Stimulated activated CD4-positive, alpha-beta T cell treated with anti-CD3 and anti-CD28 coated beads, Interleukin-1b, Interleukin-23, amount 100 ng/mL, for 4 hours (primary cell): ENCODE measurements at places on chromosomes 13 and 19.

DNA sequence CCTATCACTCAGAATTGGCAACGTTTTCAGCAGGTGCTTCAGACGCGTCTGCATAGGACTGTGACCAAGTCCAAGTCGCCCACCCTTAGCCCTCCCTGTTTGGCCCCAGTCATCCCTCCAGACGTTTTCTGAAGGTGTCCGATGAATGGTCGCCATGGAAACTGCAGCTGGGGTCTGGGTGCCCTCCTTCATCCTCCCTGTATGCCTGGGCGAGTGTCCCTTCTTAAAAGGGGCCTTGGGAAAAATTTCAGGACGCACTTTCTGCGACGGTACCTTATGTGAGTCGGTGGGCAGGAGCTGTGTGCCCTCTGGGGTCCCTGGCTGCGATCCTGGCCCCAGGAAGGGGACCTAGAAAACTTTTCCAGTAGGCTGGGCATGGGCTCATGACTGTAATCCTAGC is 25.1 kb downstream of the MAN2B1 start:
- no peak for DNase-seq

DNA sequence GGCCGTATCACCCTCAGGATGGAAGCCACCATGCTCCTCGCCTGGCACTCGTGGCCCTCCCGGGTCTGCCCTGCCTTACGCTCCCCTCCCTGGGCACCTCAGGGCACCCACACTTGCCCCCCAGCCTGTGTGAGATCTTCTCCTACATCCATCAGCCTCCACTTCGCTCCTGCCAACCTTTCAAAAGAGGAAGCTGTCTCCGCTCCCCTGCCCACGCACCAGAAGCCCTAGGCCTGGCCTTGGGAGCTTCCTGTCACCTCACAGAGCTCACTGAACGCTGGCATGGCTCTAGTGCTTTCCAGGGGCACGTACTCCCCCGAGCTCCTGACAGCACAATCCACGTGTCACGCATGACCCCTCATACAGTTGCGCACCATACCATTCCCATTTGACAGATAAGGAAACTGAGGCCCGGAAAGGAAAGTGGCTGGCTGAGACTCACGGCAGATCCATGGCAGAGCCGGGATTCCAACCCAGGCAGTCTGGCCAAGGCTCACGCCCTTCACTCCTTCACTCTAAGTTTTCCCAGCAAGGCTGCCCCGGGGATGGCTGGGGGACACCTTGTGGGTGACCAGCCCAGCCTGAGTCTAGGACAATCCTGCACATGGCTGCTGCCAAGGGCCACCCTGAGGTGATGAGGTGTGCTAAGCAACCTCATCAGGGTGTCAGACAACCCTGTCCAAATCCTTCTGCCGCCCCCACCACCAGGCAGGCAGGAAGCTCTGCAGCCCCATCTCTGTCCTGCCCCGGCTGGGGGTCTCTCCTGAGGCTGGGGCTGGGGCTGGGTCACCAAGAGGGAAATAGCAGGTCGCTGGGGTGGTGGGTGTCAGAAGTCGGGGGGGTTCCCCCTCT is 19.3 kb downstream of the PPP1R12C start:
- DNase-seq, result no peak

GRCh38 chr13:102877303-102877702 is 31.5 kb downstream of the ERCC5 start:
- DNase-seq, result no peak

DNA sequence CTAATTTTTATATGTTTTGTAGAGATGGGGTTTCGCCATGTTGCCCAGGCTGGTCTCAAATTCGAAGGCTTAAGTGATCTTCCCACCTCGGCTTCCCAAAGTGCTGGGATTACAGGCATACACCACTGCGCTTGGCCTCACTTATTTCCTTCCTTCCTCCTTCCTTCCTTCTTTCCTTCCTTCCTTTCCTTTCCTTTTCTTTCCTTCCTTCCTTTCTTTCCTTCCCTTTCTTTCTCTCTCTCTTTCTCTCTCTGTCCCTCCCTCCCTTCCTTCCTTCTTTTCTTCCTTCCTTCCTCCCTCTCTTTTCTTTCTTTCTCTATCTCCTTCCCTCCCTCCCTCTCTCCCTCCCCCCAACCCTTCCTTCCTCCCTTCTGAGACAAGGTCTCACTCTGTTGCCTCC is 36.8 kb downstream of the TRPM4 start:
- DNase-seq, result no peak

GRCh38 chr13:45468635-45469034 is 3.9 kb downstream of the COG3 start:
- DNase-seq, result no peak

GRCh38 chr13:114339857-114340534 is 25.7 kb downstream of the CHAMP1 start:
- no peak for DNase-seq

- DNase-seq, result no peak
These were observed 38.0 kb downstream of the TBC1D4 start for GRCh38 chr13:75444016-75444415.

DNA sequence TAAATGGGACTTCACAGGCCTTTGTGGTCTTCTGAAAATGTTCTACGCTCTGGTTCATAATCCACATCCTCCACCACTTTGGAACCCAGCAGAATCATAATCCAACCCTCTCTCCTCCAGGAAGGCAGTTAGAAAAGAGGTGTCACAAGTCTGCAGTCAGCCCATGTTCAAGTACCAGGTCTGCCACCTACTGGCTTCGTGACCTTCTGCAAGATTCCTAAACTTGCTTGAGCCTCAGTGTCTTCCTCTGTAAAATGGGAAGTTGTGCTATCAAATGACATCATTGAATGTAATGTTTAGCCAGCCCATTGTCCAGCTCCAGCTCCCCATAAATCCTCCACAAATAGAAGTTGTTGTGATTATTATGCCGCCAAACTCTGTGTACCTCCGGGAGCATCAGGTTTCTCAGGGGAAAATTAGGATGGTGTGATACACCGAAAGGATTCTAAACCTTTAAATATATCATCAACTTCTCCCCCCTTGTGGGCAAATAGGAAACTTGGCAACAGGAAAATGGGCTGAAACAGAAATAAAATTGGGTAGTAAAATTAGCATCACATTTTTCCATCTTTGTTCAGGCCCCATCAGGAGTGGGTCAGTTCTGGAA is 109.7 kb downstream of the NUFIP1 start:
- DNase-seq, result no peak

- no peak for DNase-seq
These were observed 350.0 kb downstream of the DNAJC15 start for GRCh38 chr13:43373400-43373799.

DNA sequence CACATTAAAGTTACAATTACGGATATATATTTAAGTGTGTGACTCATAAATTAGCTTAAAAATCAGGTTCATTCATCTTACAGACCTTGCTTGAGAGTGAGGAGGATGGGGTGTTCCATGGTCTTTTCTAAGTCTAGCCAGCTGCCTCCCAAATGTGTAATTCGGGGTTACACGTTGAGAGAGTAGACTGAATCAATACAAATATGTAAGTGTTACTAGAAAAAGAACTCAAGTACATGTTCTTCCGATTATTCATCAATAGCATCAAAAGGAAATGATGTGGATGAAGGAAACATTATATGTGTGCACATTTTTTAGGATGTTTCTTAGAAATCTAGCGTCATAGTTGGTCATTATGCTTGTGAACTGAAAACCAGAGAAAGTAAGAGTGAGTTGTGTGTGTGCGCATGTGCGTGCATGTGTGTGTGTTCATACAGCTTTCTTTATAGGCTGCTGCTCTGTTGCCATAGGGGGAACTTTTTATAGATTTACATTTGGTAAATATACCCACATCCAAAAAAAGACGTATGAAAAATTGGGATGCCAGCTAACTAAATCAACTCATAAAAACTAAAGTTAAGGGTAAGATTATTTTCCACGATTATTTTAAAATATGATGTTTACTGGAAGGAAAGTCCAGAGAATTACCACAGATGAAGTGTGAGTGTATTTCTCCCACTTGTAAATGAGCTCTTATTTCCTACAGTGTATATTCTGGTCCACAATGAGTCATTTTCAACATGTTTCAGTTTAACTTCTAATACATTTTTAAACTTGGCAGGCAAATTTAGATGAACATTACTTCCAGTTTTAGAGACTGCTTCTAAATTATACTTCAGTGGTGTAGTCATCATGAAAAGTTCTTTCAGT is 82.4 kb downstream of the PIBF1 start:
- peak; percentile 2 for DNase-seq

GRCh38 chr19:1767464-1767933 is 14.2 kb downstream of the ONECUT3 start:
- DNase-seq, result peak; percentile 66

GRCh38 chr13:80121038-80121437 is 219.9 kb downstream of the SPRY2 start:
- DNase-seq, result no peak

GRCh38 chr13:25095851-25096453 is at the start of gene PABPC3:
Gene PABPC3 (plus strand): TSS chr13:25096136. CDS start chr13:25096199, 63 bp downstream.
- no peak for DNase-seq

GRCh38 chr13:40200273-40200978 is 466.0 kb downstream of the FOXO1 start:
- no peak for DNase-seq

- DNase-seq, result no peak
These were observed at the start of gene NLRP4 for GRCh38 chr19:55836340-55836739. Gene NLRP4 (plus strand): TSS chr19:55836540. CDS start chr19:55852081, 15,541 bp downstream.

- no peak for DNase-seq
These were observed 30.7 kb upstream of the IL17D start for GRCh38 chr13:20672772-20673171.

DNA sequence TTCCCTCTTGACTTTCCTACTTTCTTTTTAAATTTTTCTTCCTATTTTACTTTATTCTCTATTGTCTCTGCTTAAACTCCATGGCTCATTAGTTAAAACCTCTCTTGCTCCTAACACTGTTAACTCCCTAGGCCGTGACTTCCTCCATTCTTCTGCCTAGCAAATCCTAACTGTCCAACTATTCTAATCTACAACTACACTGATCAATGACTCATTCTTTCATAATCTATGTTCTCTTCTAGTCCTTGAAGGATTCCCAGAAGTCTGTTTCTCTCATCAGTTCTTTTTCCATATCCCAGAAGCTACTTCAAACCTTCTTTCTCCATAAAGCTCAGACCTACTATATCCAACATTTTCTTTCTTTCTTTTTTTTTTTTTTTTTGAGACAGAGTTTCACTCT is 66.9 kb downstream of the MICU2 start:
- no peak for DNase-seq

- DNase-seq, result no peak
These were observed 81.2 kb downstream of the STARD13 start for GRCh38 chr13:33204130-33204927.

GRCh38 chr19:1396768-1397679 is 4.3 kb downstream of the GAMT start:
- no peak for DNase-seq

DNA sequence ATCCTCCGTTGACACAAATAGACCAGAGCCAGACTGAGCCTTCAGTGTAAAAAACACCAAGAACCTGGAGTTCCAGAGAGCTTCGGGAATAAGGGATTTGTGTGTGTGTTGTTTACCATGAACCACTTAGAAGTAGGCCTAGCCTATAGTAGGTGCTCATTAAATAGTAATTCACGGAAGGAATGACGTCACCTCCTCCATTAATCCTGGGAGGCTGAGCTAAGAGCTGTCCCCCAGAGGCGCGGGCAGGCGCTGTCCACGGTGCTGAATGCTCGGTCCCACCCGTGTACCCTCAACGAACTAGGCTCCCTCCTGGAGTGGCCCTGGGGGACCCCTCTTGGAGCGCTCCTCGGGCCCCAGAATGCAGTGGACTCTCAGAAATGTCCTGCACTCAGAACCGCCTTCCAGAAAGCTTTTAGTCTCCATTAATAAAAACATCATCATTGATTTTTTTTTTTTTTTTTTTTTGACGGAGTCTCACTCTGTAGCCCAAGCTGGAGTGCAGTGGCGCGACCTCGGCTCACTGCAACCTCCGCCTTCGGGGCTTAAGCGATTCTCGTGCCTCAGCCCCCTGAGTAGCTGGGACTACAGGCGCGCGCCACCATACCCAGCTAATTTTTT is 6.5 kb downstream of the UNC13A start:
- DNase-seq, result peak; percentile 27

- DNase-seq, result no peak
These were observed 155.1 kb downstream of the SUCLA2 start for GRCh38 chr13:47845981-47846380.

- DNase-seq, result no peak
These were observed 25.9 kb downstream of the RXFP2 start for GRCh38 chr13:31765138-31765785.

DNA sequence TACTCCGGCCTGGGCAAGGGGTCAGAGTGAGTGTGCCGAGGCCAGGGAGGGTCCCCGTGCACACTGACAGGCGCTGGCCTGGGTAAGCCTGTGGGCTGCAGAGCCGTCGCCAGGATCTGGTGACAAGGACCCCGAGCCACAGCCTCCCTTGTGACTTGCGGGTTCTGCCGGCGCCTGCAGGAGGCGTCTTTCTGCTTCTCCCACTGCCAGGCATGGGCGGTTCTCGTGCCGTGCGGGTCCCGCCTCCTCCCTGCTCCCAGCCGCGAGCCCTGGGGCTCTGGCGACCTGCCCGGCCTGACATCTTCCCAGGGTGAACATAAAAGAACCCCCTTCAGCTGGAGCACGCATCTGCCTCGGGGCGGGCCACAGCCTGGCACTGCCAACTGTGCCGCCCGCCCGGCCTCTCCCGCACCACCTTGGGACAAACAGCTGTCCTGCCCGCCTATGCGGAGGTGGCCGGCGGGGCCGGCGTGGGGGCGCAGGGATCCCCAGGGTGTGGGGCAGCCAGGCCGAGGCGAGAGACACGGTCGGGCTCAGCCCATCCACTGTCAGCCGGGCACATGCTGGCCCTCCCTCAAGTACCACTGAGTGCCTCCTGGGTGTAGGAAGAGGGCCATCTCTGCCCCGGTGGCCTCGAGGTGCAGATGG is 1.5 kb upstream of the HCN2 start:
- peak; percentile 53 for DNase-seq
